Caki2 (cell line): ENCODE measurements at places on chromosomes 6 and 20.

DNA sequence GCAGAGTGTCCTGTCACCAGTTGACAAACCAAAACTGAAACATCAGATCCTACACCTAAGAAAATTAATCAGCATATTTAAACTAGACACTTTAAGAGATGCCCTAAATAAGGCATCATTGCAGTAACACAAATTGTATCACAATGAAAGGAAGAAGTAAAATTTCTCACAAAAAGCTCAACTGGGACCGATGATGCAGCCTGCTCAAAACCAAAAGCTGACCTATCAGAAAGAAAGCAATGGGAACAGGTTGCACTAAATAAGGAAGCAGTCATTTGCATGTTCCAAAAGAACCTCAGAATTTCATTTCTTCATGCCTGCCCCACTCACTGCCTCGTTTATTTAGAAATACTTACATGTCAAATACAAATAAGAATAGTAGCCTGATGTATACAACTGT, 12.1 kb downstream of the HIVEP2 start:
- no peak for DNase-seq

DNA sequence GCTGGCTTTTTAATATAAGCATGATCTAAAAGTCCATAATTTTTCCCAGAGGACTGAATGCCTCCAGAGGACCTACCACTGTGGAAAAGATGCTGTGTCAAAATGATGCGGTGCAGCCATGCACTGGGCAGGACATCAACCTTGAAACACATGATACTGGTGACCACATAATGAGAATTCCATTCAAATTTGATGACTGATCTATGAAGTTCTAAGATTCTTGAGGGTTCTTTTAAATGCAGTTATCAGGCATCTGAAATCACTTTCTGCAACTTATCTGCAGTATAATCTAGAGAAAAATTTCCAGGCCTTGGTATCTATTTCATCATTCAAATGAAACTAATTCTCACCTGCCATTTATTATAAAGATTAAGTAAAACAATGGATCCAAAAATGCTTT, 15.0 kb upstream of the MARCKS start:
- peak; percentile 54 for DNase-seq

GRCh38 chr6:10521104-10521808, at the start of gene GCNT2:
GCNT2 (plus strand) TSS chr6:10521351; CDS start chr6:10528912, 7,561 bp downstream.
- DNase-seq: peak; percentile 93

DNA sequence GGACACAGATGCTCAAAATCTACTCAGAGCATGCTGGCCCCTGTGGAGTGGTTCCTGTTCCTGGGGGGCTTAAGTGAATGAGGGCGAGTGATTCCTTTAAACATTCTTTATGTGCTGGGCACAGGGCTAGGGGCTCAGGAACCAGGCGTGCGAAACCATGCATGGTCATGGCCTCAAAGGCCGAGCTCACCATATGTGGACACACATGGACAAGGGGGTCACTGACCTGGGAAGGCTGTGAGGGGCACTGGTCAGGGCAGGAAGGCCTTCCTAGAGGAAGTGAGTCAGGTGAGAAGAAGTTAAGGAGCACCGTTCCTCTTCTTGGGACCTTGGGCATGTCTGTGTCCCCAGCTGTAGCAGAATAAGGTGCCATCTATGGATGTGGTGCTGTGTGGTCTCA, 74.6 kb upstream of the BHLHE23 start:
- DNase-seq: no peak

DNA sequence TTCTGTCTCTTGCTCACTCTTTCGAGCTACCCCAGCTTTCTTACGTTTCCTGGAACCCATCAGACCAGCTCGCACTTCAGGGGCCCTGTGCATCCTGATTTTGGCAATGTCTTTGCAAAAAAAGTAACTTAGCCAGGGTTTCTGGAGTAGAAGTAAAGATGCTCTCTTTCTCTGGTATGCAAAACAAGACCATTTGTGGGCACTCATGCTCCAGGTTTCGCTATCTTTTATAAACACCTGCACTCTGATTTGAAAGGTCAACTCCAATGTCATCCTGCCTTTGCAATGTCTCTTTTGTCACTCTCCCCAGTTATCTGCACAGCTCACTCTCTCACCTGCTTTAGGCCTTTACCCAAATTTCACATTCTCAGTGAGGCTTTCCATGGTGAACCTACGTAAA, 869.1 kb downstream of the QKI start:
- DNase-seq: no peak

DNA sequence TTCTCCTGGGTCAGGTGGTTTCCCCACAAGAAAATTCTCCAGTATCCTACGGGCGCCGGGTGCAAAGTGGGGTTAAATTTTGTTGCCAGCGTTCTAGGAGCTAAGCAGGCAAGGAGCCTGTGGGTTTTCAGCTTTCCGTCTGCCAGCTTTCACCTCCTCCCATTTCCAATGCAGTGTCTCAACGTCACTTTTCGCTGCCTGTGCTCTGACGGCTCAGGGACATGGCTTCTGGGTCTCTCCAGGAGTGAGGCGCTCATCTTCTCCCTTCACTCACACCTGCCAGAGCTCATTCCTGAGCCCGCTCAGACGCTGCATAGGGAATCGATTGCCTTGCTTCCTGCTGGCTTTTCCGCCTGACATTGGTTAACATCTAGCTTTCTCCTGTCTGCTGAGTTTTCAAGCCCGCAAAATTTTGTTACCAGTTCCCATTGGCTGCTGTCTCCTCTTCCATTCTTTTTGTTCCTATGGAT, 7.3 kb upstream of the NAA20 start:
- DNase-seq: no peak

GRCh38 chr20:59002874-59003399, 4.1 kb downstream of the CTSZ start:
- DNase-seq: no peak

DNA sequence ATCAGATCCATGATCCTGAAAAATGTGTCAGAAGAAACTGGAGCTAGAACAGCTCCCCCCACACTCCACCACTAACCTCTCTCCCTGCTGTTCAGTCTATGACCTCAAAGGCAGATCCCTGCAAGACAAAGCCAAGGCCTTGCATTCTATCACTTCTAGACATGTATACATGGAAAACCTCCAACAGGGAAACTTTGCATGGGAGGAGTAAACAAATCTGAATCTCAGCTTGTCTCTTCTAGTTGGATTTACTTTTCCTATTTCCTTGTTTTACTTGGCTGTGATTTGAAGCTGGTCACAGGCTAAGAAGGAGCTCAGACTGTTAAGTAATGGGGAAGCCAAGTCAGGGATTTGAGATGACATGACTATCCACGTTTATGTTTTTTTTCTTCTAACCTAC, 456.8 kb upstream of the CHD6 start:
- no peak for DNase-seq

DNA sequence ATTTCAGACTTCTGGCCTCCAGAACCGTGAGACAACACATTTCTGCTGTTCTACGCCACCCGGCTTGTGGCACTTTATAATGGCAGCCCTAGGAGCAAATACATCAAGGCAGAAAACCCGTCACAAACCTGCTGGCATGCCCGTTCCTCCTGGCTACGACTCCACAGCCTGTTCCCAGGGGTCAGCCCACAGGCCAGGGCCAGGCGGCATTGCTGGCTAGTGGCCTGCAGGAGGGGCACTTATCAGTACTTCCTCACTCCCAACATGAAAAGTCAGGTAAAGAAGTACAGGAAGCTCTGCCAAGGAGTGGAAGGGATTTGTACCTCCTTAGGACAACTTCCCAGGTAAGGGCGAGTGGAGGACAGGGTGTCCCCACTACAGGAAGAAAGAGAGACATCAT, 223.1 kb upstream of the AGPAT4 start:
- DNase-seq: no peak
